Left lung (tissue), 14 donors: ENCODE measurements at places on chromosomes 2 and 18. TPM values are rescaled to one million over a fixed set of nuclear protein-coding genes. Genes with fewer than 3 reads are reported as not detected.
A peak's percentile ranks its signal among the peaks of the same experiment; 100 is the strongest.

DNA sequence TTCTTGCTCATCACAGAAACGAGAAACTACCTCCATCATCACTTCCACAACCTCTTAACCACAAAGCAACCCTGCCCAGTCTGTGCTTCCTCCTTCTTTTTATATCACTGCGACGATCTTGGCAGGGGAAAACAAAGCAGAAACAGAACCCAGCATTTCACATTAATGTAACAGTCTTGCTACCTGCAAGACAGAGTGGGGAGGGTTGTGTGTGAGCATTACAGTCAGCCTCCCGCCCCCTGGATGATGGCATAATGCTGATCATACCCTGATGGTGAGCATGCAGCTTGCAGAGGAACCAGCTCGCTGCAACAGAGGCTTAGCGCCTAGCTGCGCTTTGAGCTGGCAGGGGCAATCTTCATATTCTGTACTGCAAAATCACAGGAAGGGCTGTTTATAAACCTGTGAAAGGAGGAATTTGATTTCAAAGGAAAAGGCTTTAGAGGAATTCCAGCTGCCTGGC is 376.1 kb downstream of the IRS1 start:
- DNase-seq: peak; percentile 52

Gene TCF23
- polyA plus RNA-seq: 0.08 TPM

- no peak for DNase-seq
Observed at GRCh38 chr2:237165405-237166276, 80.0 kb downstream of the COPS8 start.

DNA sequence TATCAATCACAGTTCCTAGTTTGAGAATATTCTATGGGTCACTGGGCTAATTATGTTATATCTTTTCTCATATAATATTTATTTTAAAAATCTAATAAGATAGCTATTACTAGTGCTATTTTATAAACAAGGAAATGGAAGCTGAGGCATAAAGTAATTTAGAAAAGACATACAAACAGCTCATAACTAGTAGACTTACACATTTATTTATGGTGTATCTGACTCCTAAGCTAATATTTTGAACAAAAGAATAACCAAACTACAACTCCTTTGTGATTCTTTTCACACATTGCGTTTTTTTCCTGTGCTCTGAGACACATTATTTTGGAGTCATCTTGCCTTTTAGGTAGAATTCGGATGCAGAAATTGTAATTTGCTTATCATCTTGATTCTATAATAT is 742.0 kb upstream of the LRRTM4 start:
- DNase-seq: no peak

GRCh38 chr2:240948905-240949790 is 43.0 kb downstream of the CROCC2 start:
- DNase-seq: peak; percentile 27

Gene IL36B
- polyA plus RNA-seq: not detected

- DNase-seq: no peak
Observed at GRCh38 chr2:153391131-153391530, 87.4 kb downstream of the RPRM start.

GRCh38 chr2:58483307-58483706 is 242.2 kb upstream of the FANCL start:
- no peak for DNase-seq

- no peak for DNase-seq
Observed at GRCh38 chr2:219596954-219597551, 604 bp upstream of the STK11IP start.

DNA sequence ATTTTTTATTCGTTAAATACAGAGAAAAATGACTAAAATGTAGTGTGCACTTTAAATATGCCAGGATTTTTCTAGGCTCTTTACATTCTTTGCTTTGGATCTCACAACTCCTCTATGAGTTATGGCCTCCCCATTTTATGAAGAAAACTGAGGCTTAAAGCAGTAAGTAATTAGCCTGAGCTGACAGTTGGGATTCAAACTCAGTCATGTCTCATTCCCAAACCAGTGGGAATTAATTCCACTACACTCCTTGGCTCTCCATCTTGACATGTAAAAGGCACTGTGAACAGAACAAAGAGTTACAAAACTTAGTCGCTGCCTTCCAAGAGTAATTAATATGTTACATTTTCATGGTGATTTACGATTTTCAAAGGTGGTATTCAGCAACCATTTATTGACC is 351.9 kb downstream of the SATB2 start:
- DNase-seq: no peak

DNA sequence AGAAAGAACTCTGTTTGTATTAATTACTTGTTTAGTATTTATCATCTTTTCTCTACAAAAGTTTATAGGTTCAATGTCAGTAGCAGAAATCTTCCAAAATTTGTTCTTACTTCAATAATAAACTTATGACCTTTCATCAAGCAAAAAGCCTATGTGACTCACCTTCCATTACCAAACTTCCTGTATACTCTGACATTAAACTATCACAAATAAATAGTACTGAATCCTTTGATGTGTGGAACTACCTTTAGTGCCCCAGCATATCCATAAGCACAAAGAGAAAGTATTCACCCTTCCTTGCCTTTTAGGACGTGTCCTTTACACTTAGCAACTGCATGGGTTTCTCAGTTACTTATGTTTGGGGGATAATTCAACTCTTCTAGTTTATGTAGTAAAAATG is 166.0 kb downstream of the EHBP1 start:
- no peak for DNase-seq

DNA sequence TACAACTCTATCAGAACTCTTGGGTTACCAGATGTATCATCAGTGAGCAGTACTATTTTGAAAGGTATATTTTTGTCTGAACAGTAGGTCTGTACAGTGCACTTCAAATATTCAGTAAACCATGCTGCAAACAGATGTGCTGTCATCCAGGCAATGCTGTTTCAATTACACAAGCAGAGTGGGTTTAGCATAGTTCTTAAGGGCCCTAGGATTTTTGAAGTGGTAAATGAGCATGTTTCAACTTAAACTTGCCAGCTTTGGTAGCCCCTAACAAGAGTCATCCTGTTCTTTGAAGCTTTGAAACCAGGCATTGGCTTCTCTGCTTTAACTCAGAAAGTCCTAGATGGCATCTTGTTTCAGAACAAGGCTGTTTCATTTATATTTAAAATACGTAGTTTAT is 1519.9 kb downstream of the SUCLG1 start:
- no peak for DNase-seq

GRCh38 chr2:215028231-215028630 is 110.2 kb downstream of the ABCA12 start:
- no peak for DNase-seq

- peak; percentile 50 for DNase-seq
Observed at GRCh38 chr2:76977846-76978727, 544.1 kb downstream of the LRRTM4 start.

GRCh38 chr2:33660416-33661123 is 61.5 kb upstream of the FAM98A start:
- no peak for DNase-seq

DNA sequence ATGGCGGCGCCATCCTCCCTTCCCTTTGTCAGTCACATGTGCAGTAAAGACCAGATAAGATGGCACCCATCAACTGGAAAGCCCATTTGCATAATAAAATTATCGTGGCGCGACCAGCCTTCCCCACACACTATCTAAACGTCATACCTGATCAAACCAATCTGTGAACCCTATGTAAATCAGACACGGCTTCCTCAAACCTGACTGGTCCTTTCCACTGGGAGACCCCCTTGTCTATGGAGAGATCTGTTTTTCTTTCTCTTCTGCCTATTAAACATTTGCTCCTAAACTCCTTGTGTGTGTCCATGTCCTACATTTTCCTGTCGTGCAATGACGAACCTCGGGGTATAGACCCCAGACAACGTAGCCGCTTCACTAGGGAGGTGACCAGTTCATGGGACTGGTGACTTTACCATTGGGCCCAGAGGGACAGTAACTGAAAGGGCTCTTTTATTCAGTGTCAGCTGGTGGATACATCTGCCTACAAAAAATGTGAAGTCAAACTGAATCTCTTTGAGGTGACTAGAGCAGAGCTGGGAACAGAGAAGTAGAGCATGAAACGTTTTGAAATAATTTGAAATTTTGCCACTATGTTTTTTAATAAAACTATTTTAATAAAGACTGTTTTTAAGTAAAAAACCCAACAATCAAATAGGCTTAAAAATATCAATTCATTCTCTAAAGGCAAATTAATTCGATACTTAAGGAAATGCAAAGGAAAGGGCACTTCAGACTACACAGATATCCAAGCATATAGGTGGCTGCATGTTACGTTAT is 87.5 kb downstream of the SOCS6 start:
- no peak for DNase-seq

Gene WNT10A
- not detected for polyA plus RNA-seq

Gene MFSD2B
- polyA plus RNA-seq: 4.5 TPM

DNA sequence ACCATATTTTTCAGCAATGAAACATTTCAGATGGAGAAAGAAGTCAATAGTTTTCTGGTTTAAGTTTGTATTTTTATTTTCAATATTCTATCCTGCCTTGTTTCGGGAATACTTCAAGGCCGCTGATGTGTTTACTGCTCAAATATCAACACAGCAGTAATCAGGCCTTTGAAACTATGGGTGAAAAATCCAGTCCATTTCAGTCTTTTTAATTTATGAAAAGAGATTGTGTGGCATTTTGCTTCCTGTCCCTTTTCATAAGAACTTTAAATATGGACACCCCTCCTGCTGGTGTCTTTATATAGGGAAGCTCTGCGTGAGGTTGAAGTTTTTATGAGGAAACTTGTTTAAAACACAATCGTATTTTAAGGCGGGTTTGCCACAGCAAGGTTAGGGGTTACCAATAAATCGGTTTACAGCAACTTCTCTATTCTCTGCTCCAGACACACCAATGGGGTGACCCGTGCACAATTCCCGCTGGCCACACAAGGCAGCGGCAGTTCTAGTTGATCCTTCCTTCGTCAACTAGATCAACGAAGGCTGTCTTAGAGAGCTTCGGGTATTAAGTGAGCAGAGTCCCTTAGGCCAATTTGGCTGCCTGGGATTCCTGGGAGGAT is 1.2 kb upstream of the TANC1 start:
- no peak for DNase-seq

Gene ALKAL2
- polyA plus RNA-seq: 6.9 TPM

Gene ALK
- 0.06 TPM for polyA plus RNA-seq

Gene LYPD1
- polyA plus RNA-seq: 1.2 TPM

- no peak for DNase-seq
Observed at GRCh38 chr2:165686800-165687199, 107.2 kb downstream of the GALNT3 start.

GRCh38 chr2:235191486-235191885 is 239.7 kb downstream of the SH3BP4 start:
- no peak for DNase-seq

- DNase-seq: no peak
Observed at GRCh38 chr2:122627388-122627787, 871.9 kb downstream of the TSN start.

GRCh38 chr2:111121028-111121827 is 514 bp downstream of the BCL2L11 start:
- DNase-seq: peak; percentile 46

Gene SLC23A3
- 5.5 TPM for polyA plus RNA-seq

Gene CASP8
- 20.7 TPM for polyA plus RNA-seq

Gene CD28
- polyA plus RNA-seq: 2.3 TPM

- DNase-seq: no peak
Observed at GRCh38 chr2:42124011-42124785, 45.0 kb upstream of the EML4 start.

DNA sequence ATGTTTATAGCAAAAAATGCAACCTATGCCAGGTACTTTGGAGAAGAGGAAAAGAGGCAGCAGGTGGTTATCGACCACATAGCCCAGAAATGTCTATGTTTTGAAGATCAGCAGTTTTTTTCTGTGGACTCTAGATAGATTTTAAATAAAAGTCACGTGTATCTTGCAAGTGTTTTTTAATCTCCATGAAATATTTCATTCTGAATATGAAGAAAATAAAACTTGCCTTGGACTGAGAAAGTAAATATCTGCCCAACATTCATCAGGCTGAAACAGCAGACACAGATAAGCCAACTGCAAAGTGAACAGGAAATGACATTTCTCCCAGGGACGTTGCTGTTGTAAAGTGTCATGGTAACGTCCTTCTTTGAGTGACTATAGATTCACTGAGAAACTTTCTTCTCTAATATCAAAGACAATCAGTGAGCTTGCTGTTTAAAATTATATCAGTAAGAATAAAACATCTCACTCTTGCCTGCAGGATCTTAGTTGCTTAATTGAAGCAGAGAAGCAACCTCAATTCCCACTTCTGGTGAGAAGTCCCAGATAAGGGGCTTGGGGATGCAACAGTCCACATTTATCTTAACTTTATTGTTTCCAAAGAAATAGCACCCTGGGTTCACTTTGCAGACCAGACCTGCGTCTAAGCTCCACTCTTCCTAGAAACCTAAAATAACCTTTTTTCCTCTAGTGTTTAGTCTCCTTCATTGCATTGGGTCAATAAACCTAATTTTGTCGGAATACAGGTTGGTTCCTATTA is 6.3 kb downstream of the MYOM1 start:
- no peak for DNase-seq

DNA sequence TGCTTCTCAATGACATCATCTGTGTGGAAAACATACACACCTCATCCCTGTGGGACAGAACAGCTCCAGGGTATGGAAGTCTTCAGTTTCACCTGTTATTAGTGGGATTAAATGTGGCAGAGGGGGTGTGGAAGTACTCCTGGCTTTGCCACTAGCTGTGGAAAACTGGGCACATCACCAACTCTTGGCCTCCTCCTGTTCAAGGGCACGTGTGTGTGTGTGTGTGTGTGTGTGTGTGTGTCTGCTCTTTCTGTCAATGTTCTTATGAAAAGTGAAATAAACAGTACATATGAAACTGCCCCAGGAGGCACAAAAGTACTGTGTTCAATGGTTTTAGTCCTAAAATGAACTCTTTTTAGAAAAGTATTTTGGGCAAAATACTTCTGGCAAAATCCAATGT is 65.9 kb downstream of the MTHFD2 start:
- no peak for DNase-seq

GRCh38 chr2:100247256-100248043 is 74.9 kb downstream of the LONRF2 start:
- no peak for DNase-seq

DNA sequence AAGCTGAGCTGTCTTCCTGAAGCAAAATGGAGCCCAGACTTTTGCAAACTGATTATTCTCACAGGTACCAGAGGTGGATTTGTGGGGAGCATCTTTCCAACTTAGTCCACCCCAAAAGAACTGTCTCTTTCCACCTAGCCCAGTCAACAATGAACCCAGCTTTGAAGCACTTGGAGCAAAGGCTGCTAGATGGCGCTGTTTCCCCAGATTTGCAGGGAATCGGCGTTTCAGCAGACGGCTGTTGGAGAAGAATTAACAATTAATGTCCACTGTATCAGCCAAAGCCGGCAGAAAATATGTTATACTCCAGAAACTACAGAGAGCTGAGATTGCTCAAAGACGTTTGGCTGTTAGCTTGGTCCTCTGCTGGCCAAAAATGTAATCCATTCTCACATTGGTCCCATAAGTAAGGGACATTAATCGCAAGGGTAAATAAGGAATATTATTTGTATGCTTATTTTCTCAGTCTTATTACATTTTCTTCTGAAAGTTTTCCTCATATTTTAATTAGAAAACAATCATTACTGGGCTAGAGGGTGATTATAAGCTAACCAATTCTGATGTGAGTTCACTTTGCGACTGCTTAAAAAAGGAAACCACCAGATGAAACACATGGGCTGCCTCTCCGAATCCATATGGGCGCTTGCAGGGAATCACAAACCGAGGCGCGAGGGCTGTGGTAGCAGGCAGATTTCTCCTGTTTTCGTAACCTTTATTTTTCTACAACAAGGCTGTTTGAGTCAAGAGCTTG is 423.8 kb upstream of the MEX3C start:
- DNase-seq: no peak

GRCh38 chr2:10532638-10533101 is 84.5 kb upstream of the ODC1 start:
- no peak for DNase-seq

- DNase-seq: no peak
Observed at GRCh38 chr2:180542511-180542910, 437.9 kb upstream of the UBE2E3 start.

Gene KCNF1
- 1.3 TPM for polyA plus RNA-seq

Gene LHCGR
- polyA plus RNA-seq: 0.16 TPM
